Transverse colon (tissue), 4 donors: ENCODE measurements at places on chromosomes 2 and 18. TPM values are rescaled to one million over a fixed set of nuclear protein-coding genes. Genes with fewer than 3 reads are reported as not detected.

DNA sequence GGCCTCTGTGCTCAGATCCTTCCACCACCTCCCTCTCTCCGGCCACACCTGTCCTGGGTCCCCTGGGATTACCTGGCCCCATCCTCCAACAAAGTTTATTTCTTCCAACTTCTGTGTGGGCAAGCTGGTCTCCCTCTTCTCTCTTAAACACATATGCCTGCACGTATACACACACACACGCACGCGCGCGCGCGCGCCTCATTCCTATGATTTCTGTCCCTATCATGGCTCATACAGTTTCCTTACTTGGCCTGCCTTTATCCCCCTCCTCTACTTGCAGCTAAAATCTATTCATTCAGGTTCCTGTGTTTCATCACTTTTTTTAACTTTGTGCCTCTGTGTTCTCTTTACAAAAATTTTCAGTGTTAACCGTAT, 96.4 kb downstream of the LOXHD1 start:
- H3K27me3 ChIP-seq, result no peaks in the 10 kb centered on the region
- H3K4me3 ChIP-seq, result no peak overlapping the region
- no peaks in the 10 kb centered on the region for H3K4me1 ChIP-seq
- H3K27ac ChIP-seq, result no peak overlapping the region

NYAP2 gene
- not detected for total RNA-seq

DNA sequence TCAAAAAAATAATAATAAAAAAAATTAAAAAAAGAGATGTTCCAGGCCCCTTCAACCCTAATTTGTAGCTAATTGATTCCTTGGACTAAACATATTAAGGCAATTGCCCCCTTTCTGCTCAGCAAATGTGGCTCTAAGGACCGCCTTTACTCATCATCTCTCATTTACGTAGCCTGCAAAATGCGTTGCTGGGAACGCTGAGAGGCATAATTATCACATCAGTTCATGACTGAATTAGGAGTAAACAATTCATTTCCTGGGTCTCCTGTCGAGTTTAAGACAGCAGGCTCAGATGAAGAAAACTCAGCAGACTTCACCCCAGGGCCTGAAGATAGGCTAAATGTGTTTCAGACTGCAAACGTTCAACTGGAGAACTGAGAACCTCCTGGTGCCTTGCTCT, 413.5 kb downstream of the NBAS start:
- H3K4me3 ChIP-seq, result no peak overlapping the region
- H3K27me3 ChIP-seq, result no peaks in the 10 kb centered on the region
- H3K27ac ChIP-seq, result no peak overlapping the region

SCN3A gene
- total RNA-seq, result 0.96 TPM

GRCh38 chr2:241049739-241050623, 51.6 kb downstream of the SNED1 start:
- H3K4me3 ChIP-seq, result no peak overlapping the region
- H3K36me3 ChIP-seq, result no peaks in the 10 kb centered on the region
- H3K27me3 ChIP-seq, result no peaks in the 10 kb centered on the region
- H3K4me1 ChIP-seq, result no peaks in the 10 kb centered on the region
- peak; percentile 6 for DNase-seq
